AG09309 (cell line): ENCODE measurements at places on chromosomes 3 and 15.

- no peak for DNase-seq
These were observed 235.7 kb downstream of the GREM1 start for GRCh38 chr15:32953533-32953910.

DNA sequence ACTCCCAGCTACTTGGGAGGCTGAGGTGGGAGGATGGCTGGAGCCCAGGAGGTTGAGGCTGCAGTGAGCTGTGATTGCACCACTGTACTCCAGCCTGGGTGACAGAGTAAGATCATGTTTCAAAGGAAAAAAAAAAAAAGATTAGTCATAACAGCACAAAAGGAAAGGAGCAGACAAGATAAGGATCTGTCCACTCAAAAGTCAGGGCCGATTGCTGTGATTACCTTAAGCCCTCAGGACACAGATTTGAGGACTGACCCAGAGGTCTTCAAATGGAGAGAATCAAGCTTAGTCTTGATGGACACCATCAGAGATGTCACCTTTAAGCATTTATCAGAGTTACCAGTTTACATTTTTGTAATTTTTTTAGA lies 23.9 kb upstream of the HEG1 start:
- DNase-seq: no peak

DNA sequence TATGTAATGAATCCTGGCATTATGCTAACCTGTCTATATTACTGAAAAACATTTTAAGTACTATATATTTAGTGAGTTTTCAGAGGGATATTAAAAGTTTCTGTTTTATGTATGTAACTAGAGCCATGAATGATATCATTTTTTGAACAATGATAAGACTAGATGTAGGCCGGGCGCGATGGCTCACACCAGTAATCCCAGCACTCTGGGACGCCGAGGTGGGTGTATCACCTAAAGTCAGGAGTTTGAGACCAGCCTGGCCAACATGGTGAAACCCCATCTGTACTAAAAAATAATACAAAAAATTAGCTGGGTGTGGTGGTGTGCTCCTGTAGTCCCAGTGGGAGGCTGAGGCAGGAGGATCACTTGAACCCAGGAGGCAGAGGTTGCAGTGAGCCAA lies 34.1 kb downstream of the DHX36 start:
- no peak for DNase-seq

- no peak for DNase-seq
These were observed 108.9 kb upstream of the KLF13 start for GRCh38 chr15:31217566-31218270.

DNA sequence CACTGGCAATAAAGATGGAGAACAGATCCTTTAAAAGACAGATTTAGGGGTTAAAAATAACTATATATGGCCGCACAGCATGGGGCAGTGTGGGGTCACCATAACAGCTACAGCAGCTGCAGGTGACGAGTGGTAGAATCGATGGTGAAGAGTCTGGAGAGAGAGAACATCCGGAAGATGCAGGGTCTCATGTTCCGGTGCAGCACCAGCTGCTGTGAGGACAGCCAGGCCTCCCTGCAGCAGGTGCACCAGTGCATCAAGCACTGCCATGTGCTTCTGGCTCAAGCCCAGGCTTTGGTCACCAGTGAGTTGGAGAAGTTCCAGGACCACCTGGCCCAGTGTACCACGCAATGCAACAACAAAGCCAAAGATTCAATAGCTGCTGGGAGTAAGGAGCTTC lies 93.7 kb upstream of the IMPG2 start:
- DNase-seq: no peak

- DNase-seq: no peak
These were observed 77.0 kb downstream of the LPP start for GRCh38 chr3:188230962-188231361.

- DNase-seq: no peak
These were observed 218.0 kb downstream of the CADM2 start for GRCh38 chr3:85176799-85177198.

- DNase-seq: no peak
These were observed 88.1 kb downstream of the MECOM start for GRCh38 chr3:169575381-169575780.

- no peak for DNase-seq
These were observed 648 bp downstream of the CYB561D2 start for GRCh38 chr3:50351323-50351697.

- DNase-seq: peak; percentile 71
These were observed 481 bp downstream of the MASP1 start for GRCh38 chr3:187291001-187291511.

GRCh38 chr3:8709801-8710507 lies 23.6 kb upstream of the CAV3 start:
- no peak for DNase-seq

DNA sequence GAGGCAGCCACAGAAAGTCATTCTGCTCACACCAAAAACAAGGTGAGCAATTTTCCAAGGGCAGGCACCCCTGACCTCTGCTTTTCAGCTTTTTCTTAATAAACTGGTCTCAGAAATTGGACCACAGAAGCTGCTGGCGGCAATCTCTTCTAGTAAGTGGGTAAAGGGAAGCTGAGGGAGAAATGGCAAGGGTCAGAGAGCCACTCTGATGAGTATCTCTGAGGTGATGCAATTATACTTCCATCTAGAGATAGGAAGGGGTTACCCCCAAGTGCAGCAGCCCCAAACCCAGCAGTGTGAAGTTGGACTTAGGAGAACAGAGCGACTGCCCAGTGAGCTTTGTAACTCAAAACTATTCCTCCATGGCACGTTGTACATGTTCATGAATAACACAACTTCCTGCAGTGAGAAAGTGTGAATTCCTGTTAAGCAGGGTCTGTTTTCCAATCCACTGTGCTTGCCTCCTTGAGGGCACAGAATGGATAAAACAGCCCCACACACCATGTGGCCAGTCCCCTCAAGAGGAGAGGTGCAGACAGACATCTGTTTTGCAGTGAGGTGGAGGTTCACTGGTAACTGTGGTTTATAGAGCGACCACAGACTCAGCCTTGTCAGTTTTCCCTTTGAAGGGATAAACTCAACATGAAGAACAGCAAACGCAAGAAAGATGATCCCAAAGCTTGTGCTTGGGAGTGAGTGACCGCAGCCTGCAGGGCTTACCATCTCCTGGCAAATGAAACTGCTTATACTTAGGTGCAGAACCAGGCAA lies 683.4 kb upstream of the CFAP20DC start:
- no peak for DNase-seq

DNA sequence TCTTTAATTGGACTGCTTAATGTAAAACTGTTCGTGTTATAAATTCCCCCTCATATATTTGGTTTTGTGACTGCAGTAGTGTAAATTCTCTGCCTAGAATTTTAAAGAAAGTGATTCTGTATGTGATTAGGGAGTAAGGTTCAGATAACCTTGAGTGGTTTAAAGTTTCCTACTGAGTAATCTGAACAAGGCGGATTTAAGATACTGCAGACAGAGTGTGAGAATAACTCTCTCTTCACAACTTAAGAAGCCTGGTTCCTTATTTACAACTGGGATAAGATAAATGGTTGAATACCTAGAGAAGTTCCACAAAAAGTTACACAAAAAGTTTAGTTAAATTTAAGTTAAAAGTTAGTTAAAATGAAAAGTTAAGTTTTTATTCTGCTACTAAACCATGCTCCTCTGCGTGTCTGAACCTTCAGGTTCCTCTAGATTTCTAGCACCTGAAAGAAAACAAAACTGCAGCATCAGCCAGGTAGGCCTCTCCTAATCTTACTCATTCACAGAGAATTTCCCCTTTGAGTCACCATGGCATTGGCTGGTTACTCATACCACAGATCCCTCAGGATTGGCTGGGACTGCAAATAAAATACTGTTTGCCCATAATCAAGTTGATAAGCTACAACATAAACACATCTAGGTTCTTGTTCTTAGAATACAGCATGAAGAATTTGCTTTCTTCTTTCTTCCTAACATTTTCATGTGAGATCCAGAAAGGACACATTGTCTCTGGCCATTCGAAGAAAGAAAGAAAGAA lies at the start of gene ARL14:
Gene ARL14 (plus strand): TSS at position 614 of the 757 bp plus-strand sequence. CDS start 187 bp downstream, outside the sequence.
- DNase-seq: peak; percentile 37

DNA sequence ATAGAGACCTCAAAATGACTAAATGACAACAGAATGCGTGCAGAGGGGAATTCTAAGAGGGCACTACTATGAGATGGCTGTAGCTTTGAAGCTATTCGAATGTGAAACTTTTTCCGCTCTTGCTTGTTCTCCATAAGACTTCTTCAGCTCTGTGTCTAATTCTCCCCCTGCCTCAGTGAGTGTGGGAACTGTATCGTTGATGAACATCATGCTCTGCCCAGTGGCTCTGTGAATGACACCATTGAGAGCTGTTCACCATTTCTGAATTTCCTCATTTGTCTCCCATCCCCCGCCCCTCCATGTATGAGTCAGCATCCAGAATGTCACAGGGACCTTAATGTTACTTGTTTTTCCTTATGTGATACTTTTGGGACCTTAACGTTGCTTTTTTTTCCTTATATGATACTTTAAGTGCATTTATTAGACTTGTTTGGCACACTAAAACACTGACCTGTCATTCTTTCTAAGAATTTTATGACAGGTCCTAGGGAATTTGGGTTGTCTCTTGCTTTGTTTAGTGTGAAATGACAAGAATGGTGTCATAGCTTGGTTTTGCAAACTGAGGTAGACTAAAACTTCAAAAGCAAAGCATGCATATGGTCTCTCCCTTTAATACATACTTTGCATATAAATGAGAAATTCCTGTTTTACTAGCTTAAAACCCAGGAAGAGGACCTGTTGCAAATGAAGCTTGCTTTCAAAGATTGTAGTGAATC lies 99.6 kb downstream of the FNDC3B start:
- no peak for DNase-seq

DNA sequence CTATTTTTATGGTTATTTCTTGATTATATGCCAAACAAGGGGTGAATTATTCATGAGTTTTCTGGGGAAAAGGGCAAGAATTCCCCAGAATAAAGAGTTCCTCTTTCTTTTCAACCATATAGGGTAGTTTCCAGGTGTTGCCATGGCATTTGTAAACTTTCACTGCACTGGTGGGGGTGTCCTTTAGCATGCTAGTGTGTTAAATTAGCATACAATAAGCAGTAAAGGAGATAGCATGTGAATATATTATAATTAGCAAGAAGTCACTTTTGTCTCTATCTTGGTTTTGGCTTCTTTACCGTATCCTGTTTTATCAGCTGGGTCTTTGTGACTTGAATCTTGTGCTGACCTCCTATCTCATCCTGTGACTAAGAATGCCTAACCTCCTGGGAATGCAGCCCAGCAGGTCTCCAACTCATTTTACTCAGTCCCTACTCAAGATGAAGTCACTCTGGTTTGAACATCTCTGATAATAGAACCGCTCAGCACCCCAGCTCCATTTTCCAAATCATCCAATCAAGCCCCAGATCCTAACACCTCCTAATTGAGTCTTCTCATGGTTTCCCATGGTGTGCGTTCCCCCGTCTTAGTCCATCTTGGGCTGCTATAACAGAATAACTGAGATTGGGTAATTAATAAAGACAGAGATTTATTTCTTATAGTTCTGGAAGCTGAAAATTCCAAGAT lies 3.4 kb upstream of the SELENOT start:
- DNase-seq: no peak

GRCh38 chr3:121660356-121661171 lies at the start of gene HCLS1:
Gene HCLS1 (minus strand): TSS chr3:121660903. CDS start chr3:121658347, 2,556 bp downstream.
- DNase-seq: no peak

- no peak for DNase-seq
These were observed 66.0 kb downstream of the HMCES start for GRCh38 chr3:129344540-129345220.

DNA sequence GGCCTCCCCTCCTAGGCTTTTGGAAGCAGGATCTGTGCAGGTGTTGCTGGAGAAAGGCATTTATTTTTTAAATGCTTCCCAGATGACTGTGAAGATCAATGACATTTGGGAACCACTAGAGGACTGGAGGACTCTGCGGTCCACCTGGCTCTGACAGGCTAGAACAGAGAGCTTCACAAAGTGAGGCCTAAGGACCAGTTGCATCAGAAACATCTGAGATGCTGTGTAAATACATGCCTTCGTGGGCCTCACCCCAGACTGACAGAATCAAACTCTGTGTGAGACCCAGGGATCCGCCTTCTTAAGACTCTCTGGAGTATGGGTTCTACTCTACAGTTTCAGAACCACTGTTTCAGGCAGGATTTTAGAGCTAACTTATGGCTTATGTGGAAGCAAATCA lies 105.0 kb upstream of the ICE2 start:
- no peak for DNase-seq

DNA sequence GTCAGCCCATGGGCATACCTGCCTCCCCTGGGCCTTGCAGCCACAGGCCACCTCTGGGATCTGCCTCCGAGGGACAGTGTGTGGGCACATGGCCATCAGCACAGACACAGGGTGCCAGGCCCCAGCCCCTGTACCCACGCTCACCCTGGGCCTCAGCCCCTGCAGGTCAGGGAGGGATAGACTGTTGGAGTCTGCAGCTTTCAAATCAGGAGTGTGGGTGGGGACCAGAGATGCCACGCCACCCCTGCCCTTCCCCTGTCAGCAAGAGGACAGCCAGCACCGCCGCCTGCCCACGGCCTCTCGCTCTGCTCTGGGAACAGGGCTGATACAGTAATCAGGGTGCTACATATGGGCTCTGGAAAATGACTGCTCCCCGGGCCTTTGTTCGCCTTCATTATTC lies 72.7 kb downstream of the DNAJB8 start:
- DNase-seq: no peak

DNA sequence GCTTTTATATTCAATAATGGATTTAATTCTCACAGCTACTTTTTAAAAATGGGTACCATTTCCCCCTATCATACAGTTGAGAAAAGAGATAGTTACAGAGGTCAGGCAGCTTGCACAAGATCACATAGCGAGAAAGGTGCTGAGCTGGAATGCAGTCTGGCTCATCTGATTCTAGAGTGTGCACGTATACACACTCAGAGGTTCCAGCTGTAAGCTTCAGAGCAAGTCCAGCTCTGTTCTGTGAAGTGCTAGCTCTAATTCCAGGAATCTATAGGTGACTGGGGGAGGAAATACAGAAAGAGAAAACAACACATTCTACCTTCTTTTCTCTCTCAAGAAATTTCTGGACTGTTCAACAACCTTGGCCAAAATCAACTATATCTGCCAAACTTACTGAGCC lies 318.7 kb downstream of the FOXP1 start:
- no peak for DNase-seq

- no peak for DNase-seq
These were observed 409.8 kb downstream of the NTRK3 start for GRCh38 chr15:87846746-87847145.

- peak; percentile 5 for DNase-seq
These were observed 22.0 kb upstream of the ALPK3 start for GRCh38 chr15:84795186-84795585.

- no peak for DNase-seq
These were observed 18.1 kb downstream of the IL17RD start for GRCh38 chr3:57147071-57147470.

DNA sequence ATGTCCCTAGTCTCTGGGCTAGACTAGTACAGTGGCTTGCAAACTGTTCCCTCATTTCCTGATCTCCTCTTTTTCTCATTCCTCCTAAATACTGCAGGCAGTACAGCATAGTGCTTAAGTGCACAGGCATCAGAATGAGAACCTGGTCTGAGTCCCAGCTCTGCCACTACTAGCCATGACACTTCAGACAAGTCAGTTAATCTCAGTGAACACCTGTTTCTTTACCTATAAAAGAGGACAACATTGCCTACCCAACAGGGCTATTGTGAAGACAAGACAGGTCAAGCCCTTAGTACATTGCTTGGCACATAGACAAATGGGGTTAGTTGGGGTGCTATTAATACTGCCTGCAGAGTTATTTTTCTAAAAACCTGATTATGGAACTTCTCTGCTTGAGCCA lies 113.3 kb downstream of the RYR3 start:
- DNase-seq: no peak

- no peak for DNase-seq
These were observed 266.6 kb downstream of the CGGBP1 start for GRCh38 chr3:87792198-87792533.
